Activated CD8-positive, alpha-beta memory T cell treated with anti-CD3 and anti-CD28 coated beads for 4 hours (primary cell): ENCODE measurements at places on chromosomes 1 and 21.

- DNase-seq, result peak; percentile 35
These were observed 2.5 kb upstream of the TRAPPC3 start for GRCh38 chr1:36151845-36152203.

GRCh38 chr1:15029786-15030185 is 123.8 kb upstream of the TMEM51 start:
- DNase-seq, result no peak

GRCh38 chr1:83692524-83693381 is 306.2 kb downstream of the TTLL7 start:
- DNase-seq, result no peak

- DNase-seq, result no peak
These were observed 38.8 kb upstream of the PSMG1 start for GRCh38 chr21:39221997-39222486.

- no peak for DNase-seq
These were observed 3.3 kb upstream of the PCBP3 start for GRCh38 chr21:45640001-45640887.

DNA sequence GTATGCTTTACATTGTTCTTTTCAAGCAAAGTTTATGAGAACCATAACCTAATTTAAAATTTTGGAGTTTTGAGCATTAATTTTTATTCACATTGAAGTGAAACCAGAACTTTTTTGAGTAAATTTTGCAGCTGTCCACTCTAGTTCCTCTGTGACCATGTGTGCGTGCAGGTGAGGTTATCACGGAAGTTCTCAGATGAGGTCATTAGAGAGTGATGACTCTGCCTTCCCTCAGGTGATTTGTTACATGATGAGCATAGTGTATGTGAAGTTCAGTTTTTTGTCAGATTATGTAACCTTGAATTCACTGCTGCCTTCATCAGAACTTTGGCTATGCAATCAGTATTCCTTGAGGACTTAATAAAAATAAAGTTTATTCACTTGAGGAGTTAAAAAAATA is 828.2 kb downstream of the ADGRL2 start:
- no peak for DNase-seq

- no peak for DNase-seq
These were observed 643.3 kb downstream of the NPHP4 start for GRCh38 chr1:5348732-5349465.

DNA sequence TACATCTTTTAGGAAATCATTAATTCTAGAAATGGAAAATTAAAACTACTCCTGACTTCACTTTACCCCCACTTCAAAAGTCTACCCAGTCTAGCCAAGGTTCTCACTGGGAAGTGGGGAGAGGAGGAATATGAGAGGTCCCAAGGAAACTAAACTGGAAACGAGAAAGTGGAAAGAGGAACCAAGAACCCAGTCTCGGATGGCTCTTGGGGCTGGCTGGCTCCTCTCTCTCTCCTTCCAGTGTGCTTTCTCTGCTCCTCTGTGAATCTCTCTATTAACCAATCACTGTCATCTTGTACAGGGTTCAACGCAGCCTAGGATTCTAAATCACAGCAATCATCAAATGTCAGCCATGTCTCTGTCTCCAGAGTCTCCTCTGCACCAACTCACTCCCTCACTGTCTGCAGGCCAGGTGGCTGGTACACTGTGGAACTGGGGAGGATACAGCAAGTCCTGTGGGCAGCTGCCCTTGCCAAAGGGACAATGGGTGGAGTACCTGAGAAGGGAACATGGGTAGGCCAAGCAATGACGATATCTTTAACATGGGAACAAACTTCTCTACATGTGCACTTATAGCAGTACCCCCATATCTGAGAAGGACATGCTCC is 33.7 kb downstream of the GNB1 start:
- DNase-seq, result no peak

GRCh38 chr1:114189398-114189797 is 35.7 kb upstream of the SYT6 start:
- no peak for DNase-seq

DNA sequence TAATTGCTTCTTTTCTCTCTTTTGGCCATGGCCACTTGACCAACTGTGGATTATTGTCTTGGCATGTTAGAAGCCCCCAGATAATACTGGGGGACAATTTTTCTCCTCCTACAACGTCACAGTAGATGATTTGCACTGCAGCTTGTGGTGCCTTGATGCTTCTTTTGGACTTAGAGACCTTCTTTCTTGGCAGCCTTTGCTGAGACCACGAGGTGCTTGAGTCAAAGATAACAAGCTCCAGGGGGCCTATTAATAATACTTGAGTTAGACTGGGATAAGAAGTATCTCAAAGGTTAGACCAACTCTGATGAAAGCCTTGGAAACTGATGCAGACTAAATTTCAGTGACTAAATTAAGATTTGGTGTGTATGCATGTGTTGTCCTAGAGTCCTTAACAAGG is 3.2 kb downstream of the PPP1R12B start:
- no peak for DNase-seq

- no peak for DNase-seq
These were observed 43.0 kb downstream of the PPP2R5A start for GRCh38 chr1:212328248-212328647.

DNA sequence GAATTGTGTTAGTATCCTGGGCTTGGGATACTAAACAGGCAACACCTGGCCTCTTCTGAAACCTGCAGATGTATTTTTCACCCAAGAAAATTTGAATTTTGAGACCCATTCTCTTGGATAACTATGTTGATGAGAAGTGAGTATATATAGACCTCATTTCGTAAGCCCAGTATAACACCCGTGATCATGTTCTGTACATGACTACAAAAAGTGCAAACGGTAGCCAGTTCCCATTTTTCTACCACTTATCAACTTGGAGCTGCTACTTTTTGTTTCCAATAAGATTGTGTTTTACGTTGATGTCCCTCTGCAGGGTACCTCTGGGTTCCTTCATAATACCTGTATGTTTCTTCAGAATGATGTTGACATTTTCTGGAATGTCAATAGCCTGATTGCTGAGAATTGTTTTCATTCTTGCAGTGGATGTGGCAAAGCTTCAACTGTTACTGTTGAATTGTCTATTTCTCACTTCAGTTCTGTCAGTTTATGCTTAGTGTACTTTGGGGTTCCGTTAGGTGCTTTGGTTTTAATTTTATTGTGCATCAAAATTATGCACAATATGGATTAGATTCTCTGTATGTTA is 48.1 kb downstream of the ZFYVE9 start:
- DNase-seq, result no peak

DNA sequence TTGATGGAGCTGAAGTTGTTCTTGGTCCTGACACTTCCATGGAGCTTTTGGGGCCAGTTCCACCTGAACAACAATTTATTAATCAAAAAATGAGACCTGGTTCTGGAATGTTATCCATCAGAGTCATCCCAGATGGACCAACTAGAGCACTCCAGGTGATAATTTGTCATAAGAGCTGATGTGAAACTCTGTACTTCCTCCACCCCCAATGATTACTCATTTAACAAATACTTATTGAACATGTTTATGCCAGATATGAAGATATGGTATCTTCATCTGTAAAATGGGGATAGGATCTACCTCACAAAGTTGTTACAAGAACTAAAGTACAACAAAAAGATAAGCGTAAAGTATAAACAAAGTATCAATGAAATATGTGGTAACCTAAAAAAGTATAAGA is 153.2 kb downstream of the VPS13D start:
- no peak for DNase-seq
